ENCODE measurements at places on chromosomes 16 and 17.

- no peak for DNase-seq
Measured at GRCh38 chr16:76487411-76488064, 210.3 kb downstream of the CNTNAP4 start.

GRCh38 chr16:31471241-31471874 is 594 bp upstream of the TGFB1I1 start:
- no peak for DNase-seq

DNA sequence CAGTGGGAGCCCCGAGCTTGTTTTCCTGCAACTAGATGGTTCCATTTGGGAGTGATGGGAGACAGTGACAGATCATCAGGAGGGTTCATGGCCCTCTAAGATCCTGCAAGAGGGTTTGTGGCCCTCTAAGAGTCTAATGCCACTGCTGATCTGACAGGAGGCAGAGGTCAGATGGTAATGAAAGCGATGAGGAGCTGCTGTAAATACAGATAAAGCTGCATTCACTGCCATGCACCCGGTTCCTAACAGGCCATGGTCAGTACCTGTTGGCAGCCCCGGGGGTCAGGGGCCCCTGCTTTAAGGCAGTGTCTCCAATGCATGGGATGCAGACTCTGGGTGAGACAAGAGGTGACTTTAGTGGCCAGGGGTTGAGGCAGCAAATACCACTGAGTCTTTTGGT is 30.8 kb downstream of the SLC12A3 start:
- no peak for DNase-seq

- DNase-seq: no peak
Measured at GRCh38 chr16:79261944-79262552, 338.5 kb downstream of the MAF start.

- no peak for DNase-seq
Measured at GRCh38 chr17:56317351-56318208, 164.3 kb downstream of the ANKFN1 start.

DNA sequence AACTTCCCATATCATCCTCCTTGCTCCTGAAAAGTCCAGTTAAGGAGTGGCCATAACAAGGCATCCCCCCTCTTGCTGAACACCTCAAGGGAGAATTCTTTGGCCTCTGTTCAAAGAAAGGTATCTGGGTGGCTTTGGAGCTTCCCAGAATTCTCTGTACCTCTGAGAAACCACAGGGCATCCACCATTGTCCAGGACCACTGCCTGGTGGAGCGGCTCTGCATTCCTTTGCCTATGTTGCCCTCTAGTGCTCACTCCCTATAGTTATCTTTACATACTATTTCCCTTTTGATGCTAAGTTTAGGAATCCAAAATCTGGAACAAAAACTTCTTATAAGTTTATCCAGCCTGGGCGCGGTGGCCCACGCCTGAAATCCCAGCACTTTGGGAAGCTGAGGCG is 30.3 kb downstream of the CHD9NB start:
- DNase-seq: peak; percentile 10

GRCh38 chr17:29777663-29778062 is 152.4 kb downstream of the SSH2 start:
- no peak for DNase-seq

GRCh38 chr17:41781404-41782110 is 5.0 kb downstream of the JUP start:
- DNase-seq: no peak

DNA sequence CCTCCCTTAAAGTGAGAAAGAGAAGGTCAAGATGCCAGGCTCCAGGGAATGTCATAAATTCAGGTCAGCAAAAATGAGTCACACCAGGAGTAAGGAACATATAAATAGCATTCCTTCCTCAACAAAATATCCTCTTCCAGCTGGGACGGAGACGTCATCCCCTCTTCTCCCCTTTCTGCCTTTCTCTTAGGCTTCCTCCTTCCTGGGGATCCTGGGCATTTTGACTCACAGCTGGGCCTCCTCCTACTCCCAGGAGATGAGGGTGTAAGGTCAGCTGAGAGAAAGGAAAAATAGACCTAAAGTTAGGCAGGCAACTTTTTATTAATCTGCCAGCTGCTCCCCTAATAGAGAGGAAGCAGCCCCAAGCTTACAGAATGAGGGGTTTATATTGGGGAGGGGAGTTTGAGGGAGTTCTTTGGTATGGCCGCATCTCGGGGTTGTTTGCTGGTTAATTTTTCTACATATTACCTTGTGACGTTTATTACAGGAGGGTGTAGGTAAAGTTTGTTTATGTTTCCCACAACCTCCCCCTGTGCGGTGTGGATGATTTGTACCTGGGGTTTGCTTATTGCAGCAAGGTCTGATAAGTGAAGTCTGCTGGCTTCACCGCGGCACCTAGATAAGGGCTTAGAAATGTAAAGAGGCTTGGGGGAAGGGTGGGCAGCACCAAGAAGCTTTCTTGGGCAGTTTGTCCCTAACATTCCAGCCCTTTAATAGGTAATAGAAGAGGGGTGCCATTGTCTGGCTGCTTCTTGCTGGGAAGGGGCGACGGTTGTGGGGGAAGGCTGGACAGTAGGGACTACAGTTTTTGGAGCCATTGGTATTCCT is 7.1 kb upstream of the ZNF747 start:
- DNase-seq: no peak

DNA sequence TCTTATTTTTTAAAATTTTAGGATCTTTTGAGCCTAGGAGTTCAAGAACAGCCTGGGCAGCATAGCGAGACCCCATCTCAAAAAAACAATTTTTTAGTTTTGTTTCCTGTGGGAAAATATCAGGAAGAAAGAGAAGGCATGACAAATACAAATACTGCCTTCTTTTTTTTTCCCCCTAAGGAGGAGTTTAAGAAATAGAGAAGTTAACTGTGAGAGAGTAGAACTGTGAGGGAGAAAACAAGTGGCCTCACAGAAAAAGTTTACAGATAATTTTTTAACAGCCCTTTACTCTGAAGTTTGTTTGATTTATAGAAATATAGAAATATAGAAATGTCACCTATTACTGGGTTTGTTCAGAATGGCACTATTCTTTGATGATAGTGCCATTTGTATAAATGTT is 21.1 kb downstream of the TTYH2 start:
- no peak for DNase-seq

DNA sequence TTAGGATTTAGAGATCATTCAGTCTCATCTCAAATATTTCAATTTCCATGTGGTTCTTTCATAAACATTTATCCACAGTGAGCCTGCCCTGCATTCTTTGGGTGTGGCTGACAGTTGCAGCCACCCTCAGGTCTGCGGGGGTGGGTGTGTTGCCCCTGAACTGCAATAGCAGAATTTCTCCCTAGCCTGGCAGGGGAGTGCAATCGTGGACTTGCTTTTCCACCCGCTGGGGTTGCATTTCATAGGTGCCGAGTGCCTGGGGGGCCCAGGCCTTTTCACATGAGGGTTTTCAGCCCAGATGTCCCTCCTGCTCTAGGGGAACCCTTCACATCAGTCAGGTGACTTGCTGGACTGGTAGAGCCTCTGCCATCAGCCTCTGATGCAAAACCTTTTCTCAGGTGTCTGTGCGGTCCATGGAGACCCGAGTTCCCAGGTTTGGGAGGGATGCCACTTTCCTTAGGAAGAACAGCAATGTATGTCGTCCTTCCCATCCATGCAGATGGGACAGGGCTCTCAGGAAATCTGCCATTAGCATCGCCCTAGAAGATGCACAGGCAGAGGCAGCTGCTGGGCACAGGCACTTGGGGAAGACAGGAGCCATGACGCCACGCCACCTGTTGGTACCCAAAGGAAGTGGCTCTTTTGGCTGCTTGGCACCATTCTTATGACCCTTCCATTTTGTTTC is 2.4 kb upstream of the USP36 start:
- peak; percentile 56 for DNase-seq

DNA sequence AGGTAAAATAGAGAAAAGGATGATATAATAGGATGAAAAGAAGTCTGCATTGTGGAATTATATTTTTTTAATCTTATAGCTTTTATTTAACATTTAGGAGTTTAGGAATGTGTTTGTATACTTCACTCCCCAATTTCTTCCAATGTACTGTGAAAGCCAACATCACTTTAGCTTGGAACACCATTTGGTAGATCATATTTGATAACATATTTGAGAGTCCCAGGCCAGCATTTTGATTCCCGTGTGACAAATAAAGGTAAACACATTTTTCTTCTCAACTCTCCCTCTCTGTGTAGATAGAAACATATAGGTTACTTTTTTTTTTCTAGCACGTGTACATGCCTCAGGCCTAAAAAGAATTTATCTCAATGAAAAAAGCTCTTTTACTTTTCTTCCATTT is 1551.3 kb downstream of the CDH8 start:
- DNase-seq: no peak
